T-helper 22 cell (primary cell): ENCODE measurements at places on chromosomes 7 and 10.

DNA sequence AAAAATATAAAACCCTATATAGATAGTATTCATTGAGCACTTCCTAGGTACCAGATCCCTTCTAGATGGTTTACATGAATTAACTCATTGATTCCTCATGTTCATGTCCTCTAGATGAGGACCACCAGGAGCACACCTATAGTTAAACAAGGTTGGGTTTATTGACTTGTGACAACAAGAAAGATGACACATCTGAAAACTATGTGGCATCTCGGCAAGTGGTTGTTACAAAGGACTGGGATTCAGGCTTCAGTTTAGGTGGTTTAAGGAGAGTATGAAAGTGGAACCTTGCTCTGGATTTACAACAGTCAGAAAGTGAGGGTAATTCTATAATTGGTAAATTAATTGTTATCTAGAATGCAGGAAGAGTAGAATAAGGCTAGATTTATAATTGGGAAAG lies 99.0 kb upstream of the PHF14 start:
- no peak for DNase-seq

DNA sequence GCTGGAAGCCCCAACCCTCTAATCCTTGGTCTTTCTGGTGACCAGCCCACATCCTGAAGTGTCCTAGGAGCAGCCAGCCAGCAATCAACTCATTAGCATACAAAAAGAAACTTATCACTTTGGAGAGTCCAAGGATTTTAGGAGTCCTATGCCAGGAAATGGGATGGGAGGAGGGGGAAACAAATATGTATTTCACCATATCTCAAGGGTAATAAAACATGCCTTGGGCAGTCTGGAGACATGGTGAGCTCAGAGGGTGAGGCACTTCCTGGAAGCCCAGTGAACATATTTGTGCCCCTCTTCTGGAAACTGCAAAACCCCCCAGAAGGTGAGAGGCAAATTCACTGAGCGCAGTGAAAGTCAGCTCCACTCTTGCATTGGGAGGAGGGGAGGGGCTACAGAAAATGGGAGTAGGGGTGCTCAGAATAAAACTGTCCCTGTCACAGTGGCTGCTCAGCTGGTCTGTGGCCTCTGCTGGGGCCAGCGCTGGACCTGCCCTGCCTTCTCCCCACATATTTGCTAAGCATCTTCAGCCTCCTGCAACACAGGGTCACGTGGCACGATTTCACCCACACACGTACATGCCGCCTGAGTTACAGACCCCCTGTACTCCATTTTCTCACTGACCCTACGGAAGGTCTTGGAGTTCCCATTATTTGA lies 17.7 kb upstream of the ZMIZ1 start:
- DNase-seq = no peak

DNA sequence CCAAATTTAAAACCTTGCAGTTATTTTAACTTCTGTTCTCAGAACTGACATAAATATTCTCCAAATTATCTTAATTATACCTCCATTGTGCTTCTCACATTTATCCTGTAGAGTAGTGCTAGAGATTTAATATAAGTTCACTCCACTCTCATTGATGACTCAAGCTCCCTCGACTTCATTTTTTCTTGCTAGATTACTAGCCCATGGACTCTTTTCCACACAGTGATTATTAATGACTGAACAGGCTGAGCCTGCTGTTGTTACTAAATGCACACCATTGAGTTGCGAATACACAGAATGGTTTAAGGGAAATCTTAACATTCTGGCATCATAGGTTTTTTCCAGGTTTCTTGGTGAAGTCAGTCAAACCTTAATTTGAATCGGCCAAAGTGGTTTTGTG lies 179.5 kb upstream of the AKR1E2 start:
- no peak for DNase-seq

DNA sequence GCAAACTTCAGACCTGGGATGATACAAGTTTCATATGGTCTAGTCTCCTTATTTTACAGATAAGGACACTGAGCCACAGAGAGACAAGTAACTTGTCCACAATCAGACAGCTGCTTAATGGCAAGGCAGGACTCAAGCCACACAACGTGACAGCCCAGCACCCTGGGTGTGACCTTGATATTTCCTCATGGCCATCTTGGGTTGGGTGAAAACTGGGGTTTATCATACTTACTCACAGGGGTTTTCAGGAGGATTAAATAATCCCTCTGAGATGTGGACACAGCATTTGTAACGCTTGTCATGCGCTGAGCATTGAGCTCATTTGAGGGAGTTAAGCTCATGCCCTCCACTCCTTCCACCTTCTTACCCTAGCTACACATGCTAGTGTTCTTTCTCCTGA lies 58.0 kb downstream of the ABLIM1 start:
- no peak for DNase-seq

GRCh38 chr7:155324012-155324917 lies 26.6 kb downstream of the INSIG1 start:
- DNase-seq = no peak
